ENCODE measurements at places on chromosomes 3 and 15. TPM values are rescaled to one million over a fixed set of nuclear protein-coding genes. Genes with fewer than 3 reads are reported as not detected.

DNA sequence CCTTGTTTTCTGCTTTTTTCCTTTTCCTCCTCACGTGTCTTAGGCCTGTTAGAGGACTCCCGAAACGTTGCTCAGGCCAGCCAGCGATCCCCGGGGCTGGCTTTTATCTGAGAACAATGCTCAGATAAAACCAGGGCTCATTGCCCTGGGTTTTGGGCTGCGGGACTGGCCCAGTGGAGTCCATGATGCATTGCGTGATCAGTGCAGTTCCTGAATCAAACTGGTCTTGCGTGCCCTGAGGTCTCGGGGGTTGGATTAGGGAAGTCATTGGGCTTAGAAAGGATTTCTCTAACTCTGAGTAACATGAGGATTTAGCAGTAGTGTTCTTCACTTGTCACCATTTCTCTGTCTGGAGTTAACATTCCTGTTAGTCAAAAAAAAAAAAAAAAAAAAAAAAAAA lies 66.3 kb downstream of the CCR1 start:
- no peaks in the 10 kb centered on the region for H3K36me3 ChIP-seq
- H3K4me1 ChIP-seq: no peaks in the 10 kb centered on the region
- no peak overlapping the region for H3K27ac ChIP-seq

DNA sequence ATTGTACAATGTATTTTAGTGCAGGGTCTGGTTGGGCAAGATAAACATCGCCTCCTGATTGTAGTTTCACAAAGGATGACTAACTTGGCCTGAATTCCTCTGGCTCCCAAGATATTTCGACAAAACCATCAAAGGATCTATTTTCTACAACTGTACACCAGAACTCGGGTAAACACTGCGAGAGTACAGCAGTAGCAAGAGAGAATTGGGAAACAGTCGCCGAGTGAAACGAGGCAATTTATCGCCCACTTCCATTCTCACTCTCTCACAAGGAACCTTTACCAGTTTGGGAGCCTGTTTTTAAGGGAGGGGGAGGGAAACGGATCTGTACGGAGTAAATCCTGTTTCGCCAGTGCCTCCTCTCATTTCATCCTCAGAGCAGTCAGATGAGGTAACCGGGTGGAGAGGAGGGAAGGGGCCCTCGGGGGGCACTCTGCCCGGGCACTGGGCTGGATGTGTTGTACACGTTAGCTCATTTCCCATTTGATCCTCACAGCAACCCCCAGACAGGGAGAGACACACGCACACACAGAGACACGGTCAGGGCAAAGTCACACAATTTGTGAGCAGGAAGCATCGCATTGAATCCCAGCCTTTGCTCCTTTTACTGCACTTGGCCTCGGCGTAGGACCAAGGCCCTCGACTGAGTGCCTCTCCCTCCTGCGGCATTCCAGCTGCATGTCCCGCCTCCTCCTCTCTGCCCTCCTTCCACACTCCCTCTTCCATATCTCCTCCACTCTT lies 120.1 kb downstream of the LIPC start:
- DNase-seq: no peak
- no peaks in the 10 kb centered on the region for H3K27me3 ChIP-seq
- peak overlapping the region; percentile 58 for H3K4me3 ChIP-seq
- H3K4me1 ChIP-seq: peaks cover 9% of the 10 kb centered on the region

DNA sequence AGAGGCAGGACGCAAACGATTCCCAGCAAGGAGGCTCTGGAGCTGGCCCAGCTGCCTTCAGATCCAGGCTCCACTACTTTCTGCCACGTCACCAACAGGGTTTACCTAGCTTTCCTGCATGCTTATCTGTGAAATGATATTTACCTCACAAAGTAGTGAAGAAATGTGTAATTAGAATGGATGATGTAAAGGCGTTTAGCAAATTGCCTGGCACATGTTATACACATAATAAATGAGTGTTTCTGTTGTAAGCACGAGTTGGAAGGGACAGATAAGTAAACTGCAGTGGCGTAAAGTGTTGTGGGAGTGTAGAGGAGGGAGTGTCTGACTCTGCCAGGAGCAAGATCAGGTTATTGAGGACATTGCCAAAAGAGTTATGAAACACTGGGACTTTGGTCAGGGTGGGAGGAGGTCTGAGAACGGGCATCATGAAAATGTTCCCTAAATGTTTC lies 3.5 kb upstream of the CHAC1 start:
- no peaks in the 10 kb centered on the region for H3K36me3 ChIP-seq
- no peaks in the 10 kb centered on the region for H3K27me3 ChIP-seq
- no peak overlapping the region for H3K4me3 ChIP-seq
- no peak overlapping the region for H3K27ac ChIP-seq

- H3K4me1 ChIP-seq: peaks cover 38% of the 10 kb centered on the region
- no peak for DNase-seq
- no peak overlapping the region for H3K4me3 ChIP-seq
- H3K27ac ChIP-seq: peak overlapping the region; percentile 63
- H3K36me3 ChIP-seq: no peaks in the 10 kb centered on the region
Observed at GRCh38 chr3:42491881-42492507, 10.4 kb upstream of the VIPR1 start.

DNA sequence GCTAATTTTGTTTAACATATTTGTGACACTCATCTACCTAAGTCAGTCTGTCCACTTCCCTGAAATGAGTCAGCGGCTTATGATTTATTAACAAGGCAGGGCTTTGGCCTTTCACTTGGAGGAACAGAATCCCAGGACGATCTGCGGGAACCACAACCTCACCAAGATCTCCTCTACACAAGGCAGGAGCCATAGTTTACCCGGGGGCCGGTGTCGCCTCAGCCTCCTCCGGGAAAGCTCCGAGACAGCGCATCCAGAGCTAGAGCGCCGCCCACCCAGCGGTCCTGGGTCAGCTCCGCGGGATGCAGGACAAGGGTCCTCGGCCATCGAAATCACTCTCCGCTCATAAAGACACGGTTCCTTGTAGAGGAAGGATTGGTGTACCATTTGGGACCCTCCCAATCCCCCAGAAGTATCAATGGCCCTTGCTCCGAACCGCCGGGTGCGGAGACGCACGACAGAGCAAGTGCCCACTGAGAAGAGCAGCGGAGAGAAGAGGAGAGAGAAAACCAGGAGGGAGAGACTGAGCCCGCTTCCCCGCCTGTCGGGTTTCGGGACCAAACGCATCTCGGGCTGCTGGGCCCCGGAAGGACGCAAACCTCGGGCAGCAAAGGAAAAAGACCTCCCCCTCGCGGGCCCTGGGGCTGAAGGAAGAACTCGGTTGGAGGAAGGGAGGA lies 13.1 kb upstream of the ALCAM start:
- no peak for DNase-seq
- no peaks in the 10 kb centered on the region for H3K4me1 ChIP-seq
- H3K36me3 ChIP-seq: no peaks in the 10 kb centered on the region
- no peaks in the 10 kb centered on the region for H3K27me3 ChIP-seq
- H3K4me3 ChIP-seq: peak overlapping the region; percentile 61

CEMIP gene
- 1.1 TPM for total RNA-seq

TTLL13 gene
- total RNA-seq: not detected

PRSS50 gene
- 0.28 TPM for total RNA-seq

ZPLD1 gene
- total RNA-seq: not detected
